ENCODE measurements at places on chromosomes 2 and 18. TPM values are rescaled to one million over a fixed set of nuclear protein-coding genes. Genes with fewer than 3 reads are reported as not detected.
A peak's percentile ranks its signal among the peaks of the same experiment; 100 is the strongest.

DNA sequence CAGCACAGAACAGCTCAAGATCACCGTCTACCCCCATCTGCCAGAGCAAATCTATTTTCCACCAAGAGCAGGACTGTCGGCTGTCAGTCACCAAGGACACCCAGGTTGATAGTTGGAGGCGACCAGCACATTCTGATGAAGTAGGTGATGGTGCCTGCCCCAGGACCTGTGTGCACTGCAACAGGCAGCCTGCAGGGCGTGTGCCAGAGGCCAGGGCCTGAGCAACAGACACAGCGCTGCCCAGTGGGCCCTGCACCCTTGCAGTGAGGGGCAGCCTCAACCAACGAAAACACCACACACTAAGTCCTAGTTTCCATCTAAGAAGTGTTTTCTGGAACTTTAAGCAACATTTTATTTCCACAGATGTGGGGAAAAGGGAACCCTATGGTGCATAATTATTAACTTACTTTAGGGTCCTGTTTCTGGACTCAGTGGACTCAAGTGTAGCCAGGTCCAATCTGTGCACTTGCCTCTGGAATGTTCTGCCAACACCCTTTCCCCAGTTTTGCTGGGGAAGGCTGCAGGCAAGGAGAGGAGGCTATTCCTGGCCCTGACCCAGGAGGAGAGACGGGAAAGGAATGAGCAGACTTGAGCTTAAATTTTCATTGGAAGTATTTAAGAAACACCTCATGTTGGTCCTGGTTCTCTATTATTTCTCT is 61.5 kb downstream of the ADNP2 start:
- no peak overlapping the region for H3K27ac ChIP-seq
- no peaks in the 10 kb centered on the region for H3K4me1 ChIP-seq
- H3K4me3 ChIP-seq = no peak overlapping the region
- no peak for DNase-seq
- H3K36me3 ChIP-seq = no peaks in the 10 kb centered on the region
- no peaks in the 10 kb centered on the region for H3K27me3 ChIP-seq

DNA sequence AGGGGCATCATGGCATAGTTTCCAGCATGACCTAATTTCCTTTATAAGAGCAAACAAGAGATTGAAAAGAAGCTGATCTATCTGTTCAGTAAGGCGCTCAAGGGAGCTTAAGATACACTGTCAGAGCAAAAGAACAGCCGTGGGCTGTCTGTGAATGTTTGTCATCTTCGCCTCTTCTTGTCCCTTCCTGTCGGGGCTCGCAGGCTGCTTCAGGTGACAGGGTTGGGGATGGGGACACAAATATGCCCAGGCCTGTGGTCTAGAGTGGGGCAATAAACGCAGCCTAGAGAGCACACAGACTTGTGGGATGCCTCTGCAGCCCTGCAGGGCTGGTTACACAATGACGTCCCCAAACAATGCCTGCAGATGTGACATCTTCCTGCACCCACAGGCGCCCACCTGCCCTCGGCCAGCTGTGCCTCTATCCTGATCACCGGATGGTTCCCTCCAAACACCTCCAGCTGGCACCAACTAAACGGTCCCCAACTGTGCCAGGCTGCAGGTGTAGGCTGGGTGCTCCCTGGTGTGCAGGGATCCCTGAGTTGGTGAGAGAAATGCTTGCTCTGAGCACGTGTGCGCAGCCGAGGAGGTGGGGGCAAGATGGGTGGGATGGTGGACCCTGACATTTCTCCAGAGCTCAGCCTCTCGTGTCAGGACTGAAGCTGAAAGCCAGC is 72.8 kb downstream of the EDAR start:
- peak; percentile 0 for DNase-seq
- H3K4me3 ChIP-seq = no peak overlapping the region
- no peaks in the 10 kb centered on the region for H3K4me1 ChIP-seq
- no peak overlapping the region for H3K27ac ChIP-seq

GRCh38 chr2:216696751-216697560 is 1.6 kb upstream of the IGFBP5 start:
- no peak overlapping the region for H3K27ac ChIP-seq
- no peak overlapping the region for H3K4me3 ChIP-seq

GRCh38 chr2:226320076-226320948 is 479.3 kb downstream of the IRS1 start:
- no peaks in the 10 kb centered on the region for H3K27me3 ChIP-seq
- no peak for DNase-seq
- H3K4me1 ChIP-seq = no peaks in the 10 kb centered on the region
- no peak overlapping the region for H3K27ac ChIP-seq
- no peaks in the 10 kb centered on the region for H3K36me3 ChIP-seq

DNA sequence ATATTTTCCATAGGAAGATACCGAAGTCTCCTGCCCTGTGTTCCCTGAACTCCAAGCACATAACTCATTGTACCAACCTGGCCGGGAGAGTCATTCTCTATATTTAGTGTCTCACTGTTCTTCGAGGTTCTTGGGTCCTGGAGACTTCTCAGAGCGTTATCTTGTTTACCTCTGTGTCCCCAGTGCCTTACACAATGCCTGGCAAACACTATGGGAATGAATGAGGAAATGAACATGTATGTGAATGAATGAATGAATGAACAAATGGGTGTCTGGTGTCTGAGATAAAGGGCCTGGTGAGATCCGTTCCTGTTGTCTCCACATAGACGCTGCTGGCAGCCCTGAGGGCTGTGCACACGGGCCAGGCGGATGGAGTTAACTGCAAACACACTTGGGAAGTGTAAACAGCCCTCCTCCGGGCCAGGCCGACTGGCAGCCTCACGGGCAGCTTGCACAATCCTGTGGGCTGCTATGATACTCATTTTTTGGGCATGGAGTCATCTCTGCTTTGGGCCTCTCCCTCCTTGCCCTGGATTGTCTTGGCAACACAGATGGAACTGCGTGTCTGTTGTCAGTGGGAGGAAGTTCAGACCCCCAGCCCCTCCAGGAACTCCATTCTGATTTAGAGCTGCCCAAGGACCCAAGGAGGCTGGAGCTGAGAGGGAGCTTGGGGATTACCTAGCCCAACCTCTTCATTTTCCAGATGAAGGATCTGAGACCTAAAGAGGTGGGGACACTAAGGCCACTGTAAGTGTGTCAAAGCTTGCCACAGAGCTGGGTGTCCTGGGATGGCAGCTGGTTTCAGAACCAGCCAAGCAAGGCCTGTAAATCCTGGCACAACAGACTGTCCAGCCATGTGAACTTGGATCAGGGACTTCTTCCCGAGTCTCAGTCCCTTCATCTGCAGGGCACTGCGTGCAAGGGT is 124.4 kb downstream of the INHBB start:
- DNase-seq = peak; percentile 53
- H3K27ac ChIP-seq = no peak overlapping the region
- H3K4me1 ChIP-seq = no peaks in the 10 kb centered on the region
- no peaks in the 10 kb centered on the region for H3K27me3 ChIP-seq
- H3K36me3 ChIP-seq = no peaks in the 10 kb centered on the region
- no peak overlapping the region for H3K4me3 ChIP-seq

SLC9A2 gene
- 58.4 TPM for total RNA-seq

GAREM1 gene
- total RNA-seq = 15.3 TPM

FLACC1 gene
- total RNA-seq = 0.32 TPM

DNA sequence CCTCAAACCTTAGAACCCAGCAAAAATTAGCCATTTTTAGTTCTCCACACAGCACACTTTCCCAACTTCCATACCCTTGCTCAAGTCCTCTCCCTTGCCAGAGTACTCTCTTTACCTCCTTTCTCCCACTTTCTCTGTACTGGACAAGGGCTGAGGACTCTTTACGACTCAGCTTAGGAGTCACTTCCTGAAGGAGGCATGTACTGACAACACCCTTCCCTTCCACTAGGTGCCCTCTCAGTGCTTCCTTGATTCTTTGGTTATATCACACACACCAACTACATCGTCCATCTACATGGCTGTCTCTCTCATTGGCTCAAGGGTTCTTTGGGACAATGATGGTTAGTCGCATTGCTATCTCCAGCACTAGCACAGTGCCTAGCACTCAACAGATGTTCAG is 5.2 kb upstream of the C18orf63 start:
- H3K4me3 ChIP-seq = no peak overlapping the region
- DNase-seq = no peak
- no peaks in the 10 kb centered on the region for H3K27me3 ChIP-seq
- no peaks in the 10 kb centered on the region for H3K36me3 ChIP-seq
- no peaks in the 10 kb centered on the region for H3K4me1 ChIP-seq

GRCh38 chr2:238926761-238927611 is 79.1 kb downstream of the TWIST2 start:
- no peaks in the 10 kb centered on the region for H3K27me3 ChIP-seq
- no peaks in the 10 kb centered on the region for H3K36me3 ChIP-seq
- no peak overlapping the region for H3K27ac ChIP-seq
- DNase-seq = no peak
- no peak overlapping the region for H3K4me3 ChIP-seq

- H3K36me3 ChIP-seq = no peaks in the 10 kb centered on the region
- no peaks in the 10 kb centered on the region for H3K27me3 ChIP-seq
- no peak overlapping the region for H3K27ac ChIP-seq
- no peak overlapping the region for H3K4me3 ChIP-seq
Observed at GRCh38 chr2:83240611-83241010, 1218.5 kb downstream of the SUCLG1 start.

GRCh38 chr2:37318401-37318800 is 6.2 kb downstream of the PRKD3 start:
- no peaks in the 10 kb centered on the region for H3K36me3 ChIP-seq
- DNase-seq = no peak
- no peak overlapping the region for H3K27ac ChIP-seq
- no peak overlapping the region for H3K4me3 ChIP-seq
- no peaks in the 10 kb centered on the region for H3K4me1 ChIP-seq

TUBA4A gene
- total RNA-seq = 68.4 TPM

DNA sequence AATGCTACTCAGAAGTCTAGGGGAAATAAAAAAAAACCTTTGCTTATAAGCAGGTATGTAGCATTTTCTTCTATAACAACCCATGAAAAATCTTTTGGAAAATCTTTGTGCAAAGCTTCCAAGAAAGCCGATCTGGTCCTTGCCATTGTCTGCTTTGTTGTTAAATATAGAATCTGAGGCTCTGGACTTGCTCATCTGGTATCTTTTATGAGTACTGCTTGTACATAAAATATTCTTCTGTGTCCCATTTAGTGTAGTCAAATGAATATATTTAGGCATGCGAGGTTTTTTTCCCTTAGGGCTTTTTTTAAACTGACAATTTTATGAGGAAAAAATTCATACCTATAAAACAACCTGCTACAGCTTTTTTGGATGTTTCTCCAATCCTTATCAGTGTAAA is 45.0 kb upstream of the RMND5A start:
- H3K27me3 ChIP-seq = no peaks in the 10 kb centered on the region
- H3K4me3 ChIP-seq = no peak overlapping the region
- no peaks in the 10 kb centered on the region for H3K36me3 ChIP-seq
- H3K27ac ChIP-seq = no peak overlapping the region

DNA sequence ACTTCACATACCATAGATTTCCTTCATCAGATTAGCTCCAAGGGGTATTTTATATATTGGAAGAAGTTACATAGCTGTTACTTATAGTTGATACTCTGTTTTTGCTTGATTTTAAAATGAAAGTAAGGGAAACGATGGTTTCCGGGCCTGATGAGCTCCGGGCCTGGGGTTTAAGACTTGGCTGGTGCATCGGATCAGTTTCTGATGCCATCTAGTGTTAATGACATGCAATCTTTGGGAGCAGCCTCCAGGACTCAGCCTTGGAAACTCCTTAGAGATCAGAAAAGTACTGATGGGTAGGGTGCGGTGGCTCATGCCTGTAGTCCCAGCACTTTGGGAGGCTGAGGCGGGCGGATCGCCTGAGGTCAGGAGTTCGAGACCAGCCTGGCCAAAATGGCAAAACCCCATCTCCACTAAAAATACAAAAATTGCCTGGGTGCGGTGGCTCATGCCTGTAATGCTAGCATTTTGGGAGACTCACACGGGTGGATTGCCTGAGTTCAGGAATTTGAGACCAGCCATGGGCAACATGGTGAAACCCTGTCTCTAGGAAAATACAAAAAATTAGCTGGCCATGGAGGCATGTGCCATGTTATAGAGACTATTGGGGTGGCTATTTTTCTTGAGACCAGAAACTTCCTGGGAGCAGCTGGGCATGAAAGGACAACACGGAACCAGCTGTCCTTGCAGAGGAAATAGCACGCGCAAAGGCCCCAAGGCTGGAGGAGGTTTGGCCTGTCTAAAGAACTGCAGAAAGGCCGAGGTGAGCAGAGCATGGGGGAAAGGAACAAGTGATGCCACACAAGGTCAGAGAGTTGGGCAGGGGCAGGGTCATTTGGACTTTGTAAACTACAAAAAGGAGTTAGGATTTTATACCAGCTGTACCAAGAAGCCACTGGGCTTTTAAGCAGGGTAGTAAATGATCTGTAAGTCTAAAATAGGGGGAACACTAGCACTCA is 46.9 kb upstream of the CNOT11 start:
- DNase-seq = peak; percentile 52
- no peaks in the 10 kb centered on the region for H3K36me3 ChIP-seq
- H3K27ac ChIP-seq = no peak overlapping the region
- no peaks in the 10 kb centered on the region for H3K27me3 ChIP-seq
- H3K4me1 ChIP-seq = no peaks in the 10 kb centered on the region

ANKRD53 gene
- total RNA-seq = not detected

DNA sequence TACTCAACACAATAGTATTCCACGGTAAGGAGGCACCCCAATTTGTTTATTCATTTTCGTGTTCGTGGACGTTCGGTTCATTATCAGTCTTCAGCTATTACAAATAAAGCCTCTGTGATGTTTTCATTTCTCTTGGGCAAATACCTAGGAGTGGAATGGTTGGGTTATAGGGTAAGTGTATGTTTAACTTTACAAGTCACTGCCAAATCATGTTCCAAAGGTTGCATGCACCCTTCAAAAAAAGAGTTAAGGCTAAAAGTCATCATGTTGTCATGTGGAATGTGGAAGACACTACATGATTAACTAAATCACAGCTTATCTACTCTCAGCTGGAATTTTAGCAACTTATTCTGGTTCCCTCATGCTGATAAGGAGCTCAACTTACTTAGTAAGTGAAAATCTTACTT is 15.8 kb downstream of the INO80C start:
- peak overlapping the region; percentile 75 for H3K27ac ChIP-seq
- H3K4me1 ChIP-seq = peaks cover 8% of the 10 kb centered on the region
- H3K4me3 ChIP-seq = no peak overlapping the region
- peak; percentile 35 for DNase-seq

XDH gene
- total RNA-seq = 44.4 TPM

ZSWIM2 gene
- total RNA-seq = not detected

GRCh38 chr2:98454073-98454472 is 9.4 kb downstream of the INPP4A start:
- H3K27me3 ChIP-seq = no peaks in the 10 kb centered on the region
- no peak overlapping the region for H3K4me3 ChIP-seq
- DNase-seq = no peak
- H3K27ac ChIP-seq = peak overlapping the region; percentile 54

GRCh38 chr2:207929923-207930322 is 95.4 kb downstream of the PLEKHM3 start:
- DNase-seq = no peak
- H3K36me3 ChIP-seq = no peaks in the 10 kb centered on the region
- no peaks in the 10 kb centered on the region for H3K4me1 ChIP-seq
- peak overlapping the region; percentile 38 for H3K27ac ChIP-seq
- no peaks in the 10 kb centered on the region for H3K27me3 ChIP-seq

C2orf80 gene
- total RNA-seq = not detected

Measured in colonic mucosa (tissue), 4 donors.